Esophagus squamous epithelium (tissue), 5 donors: ENCODE measurements at places on chromosomes 7 and 10.

DNA sequence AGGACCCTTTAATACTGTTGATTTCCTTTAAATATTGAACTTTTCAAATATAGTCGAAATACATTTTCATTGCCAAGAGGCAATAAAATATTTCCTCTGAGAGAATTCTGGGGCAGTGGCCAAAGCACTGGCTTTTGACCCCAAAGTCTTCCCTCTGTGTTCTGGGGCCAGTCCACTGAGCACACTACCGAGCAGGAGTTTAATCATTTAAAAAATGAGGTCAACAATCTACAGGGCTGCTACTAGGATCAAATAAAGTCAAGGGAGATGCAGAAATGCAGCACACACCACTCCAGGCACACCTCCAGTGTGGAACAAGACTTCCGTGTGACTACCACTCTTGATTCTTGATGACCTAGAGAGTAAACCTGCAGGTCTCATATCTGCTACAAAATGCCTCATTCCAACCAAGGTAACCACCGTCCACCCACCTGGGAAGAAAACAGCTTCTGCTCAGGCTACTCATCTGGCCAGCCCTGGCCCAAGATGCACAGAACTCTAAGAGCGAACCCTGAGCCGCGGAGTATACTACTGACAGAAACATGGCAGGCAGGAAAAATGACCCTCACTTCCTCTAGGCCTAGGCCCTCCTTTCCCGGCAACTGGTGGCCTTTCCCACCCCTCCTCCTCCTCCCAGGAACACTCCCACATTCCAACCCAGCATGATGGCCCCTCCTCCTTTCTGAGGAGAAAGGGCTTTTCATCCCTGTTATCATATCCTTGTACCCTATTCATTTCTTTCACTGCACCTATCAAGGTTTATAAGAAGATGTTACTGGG, 97.7 kb downstream of the ALOX5 start:
- no peak for DNase-seq
- H3K27ac ChIP-seq = no peak overlapping the region
- no peaks in the 10 kb centered on the region for H3K36me3 ChIP-seq
- H3K4me1 ChIP-seq = peaks cover 38% of the 10 kb centered on the region
- H3K4me3 ChIP-seq = no peak overlapping the region
- no peaks in the 10 kb centered on the region for H3K27me3 ChIP-seq

- no peaks in the 10 kb centered on the region for H3K36me3 ChIP-seq
- H3K4me1 ChIP-seq = no peaks in the 10 kb centered on the region
- H3K27me3 ChIP-seq = no peaks in the 10 kb centered on the region
- no peak for DNase-seq
These were observed 41.1 kb upstream of the IL15RA start for GRCh38 chr10:6018422-6018821.

DNA sequence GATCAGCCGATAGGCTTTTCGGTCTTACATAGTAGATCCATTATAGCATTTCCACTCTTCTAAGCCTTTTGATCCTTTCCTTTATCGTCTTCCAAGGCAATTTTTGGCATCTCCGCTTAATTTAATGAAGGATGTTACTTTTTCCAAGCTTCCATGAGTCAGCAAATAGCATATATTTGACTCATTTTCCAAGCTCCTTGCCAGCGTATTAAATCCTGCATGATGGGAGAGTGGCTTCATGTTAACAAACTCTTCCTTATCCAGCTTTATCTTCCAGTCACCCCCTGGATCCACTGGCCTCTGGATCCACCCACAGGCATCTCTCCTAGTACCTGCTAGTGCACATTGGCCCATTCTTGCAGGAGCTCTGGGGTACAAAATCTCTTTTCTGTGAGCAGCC, 13.0 kb downstream of the OR9A2 start:
- H3K4me3 ChIP-seq = no peak overlapping the region
- H3K27ac ChIP-seq = no peak overlapping the region
- DNase-seq = no peak
- peaks cover 3% of the 10 kb centered on the region for H3K4me1 ChIP-seq
- H3K36me3 ChIP-seq = no peaks in the 10 kb centered on the region

DNA sequence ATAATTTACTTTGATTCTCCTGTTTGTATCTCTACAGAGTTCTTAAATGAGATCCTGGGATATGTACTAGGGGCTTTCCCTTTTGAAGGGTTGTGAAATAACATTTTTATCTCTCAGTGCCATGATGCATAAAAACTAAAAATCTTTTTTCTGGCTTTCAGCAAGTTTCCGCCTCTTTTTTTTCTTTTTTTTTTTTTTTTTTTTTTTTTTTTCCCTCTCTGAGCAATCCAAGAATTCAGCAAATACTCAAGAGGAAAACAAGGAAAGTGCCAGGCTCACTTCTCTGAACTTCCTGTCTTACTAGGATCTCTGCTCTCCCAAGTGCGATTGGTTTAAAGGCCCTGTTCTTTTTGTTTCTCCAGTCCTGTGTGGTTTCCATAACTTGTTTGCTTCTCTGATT, 79.9 kb downstream of the HYCC1 start:
- H3K4me3 ChIP-seq = no peak overlapping the region
- no peak overlapping the region for H3K27ac ChIP-seq
- H3K4me1 ChIP-seq = peaks cover 5% of the 10 kb centered on the region
- no peak for DNase-seq

GRCh38 chr10:13791483-13791882, 204.7 kb downstream of the PRPF18 start:
- H3K4me1 ChIP-seq = peaks cover 22% of the 10 kb centered on the region
- H3K27me3 ChIP-seq = no peaks in the 10 kb centered on the region
- no peak overlapping the region for H3K4me3 ChIP-seq

GRCh38 chr10:5418584-5418983, 6.2 kb downstream of the NET1 start:
- no peaks in the 10 kb centered on the region for H3K36me3 ChIP-seq
- DNase-seq = no peak
- no peaks in the 10 kb centered on the region for H3K27me3 ChIP-seq
- H3K4me1 ChIP-seq = peaks cover 4% of the 10 kb centered on the region
- no peak overlapping the region for H3K27ac ChIP-seq
- H3K4me3 ChIP-seq = no peak overlapping the region

DNA sequence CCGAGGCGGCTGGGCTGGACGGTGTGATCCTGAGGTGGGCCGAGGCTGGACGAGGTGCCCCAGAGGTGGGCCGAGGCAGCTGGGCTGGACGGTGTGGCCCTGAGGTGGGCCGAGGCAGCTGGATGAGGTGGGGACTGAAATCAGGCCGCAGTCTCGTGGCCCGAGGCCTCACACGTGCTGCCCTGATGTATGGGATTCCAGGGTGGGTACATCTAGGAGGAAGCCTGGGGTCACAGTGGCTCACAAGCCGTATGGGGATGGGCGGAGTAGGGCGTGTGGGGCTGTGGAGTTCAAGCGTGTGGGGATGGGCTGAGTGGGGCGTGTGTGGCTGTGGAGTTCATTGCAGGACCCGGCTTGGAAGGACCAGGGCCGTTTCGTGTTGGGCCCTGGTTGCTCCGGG, 12.5 kb upstream of the NKX6-2 start:
- H3K27ac ChIP-seq = no peak overlapping the region
- H3K4me1 ChIP-seq = no peaks in the 10 kb centered on the region
- no peak overlapping the region for H3K4me3 ChIP-seq
- no peaks in the 10 kb centered on the region for H3K27me3 ChIP-seq

- DNase-seq = no peak
- peaks cover 4% of the 10 kb centered on the region for H3K4me1 ChIP-seq
- no peaks in the 10 kb centered on the region for H3K36me3 ChIP-seq
- no peak overlapping the region for H3K27ac ChIP-seq
- peaks cover 81% of the 10 kb centered on the region for H3K27me3 ChIP-seq
These were observed 10.5 kb upstream of the GRID1 start for GRCh38 chr10:86376852-86377796.

DNA sequence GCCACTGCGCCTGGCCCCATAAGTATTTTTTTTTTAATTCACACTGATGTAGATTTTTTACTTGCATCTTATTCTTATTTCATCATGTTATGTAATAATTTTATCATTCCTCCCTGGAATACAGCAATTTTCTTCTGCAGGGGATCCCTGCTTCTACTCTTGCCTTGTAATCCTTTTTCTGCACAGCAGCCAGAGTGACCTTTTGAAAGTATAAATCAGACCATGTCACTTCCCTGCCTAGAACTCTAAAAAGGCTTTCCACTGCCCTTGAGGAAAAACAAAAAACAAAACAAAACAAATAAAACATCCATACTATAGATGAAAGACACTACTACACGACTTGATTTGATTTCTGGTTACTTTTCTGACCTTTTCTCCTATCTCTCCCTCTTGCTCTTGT, 1334.7 kb downstream of the REEP3 start:
- no peak overlapping the region for H3K27ac ChIP-seq
- H3K4me3 ChIP-seq = no peak overlapping the region
- H3K4me1 ChIP-seq = no peaks in the 10 kb centered on the region
- no peak for DNase-seq
- H3K27me3 ChIP-seq = no peaks in the 10 kb centered on the region

GRCh38 chr7:128112018-128112780, 81.0 kb upstream of the LRRC4 start:
- H3K36me3 ChIP-seq = no peaks in the 10 kb centered on the region
- DNase-seq = no peak
- H3K4me1 ChIP-seq = peaks cover 8% of the 10 kb centered on the region

DNA sequence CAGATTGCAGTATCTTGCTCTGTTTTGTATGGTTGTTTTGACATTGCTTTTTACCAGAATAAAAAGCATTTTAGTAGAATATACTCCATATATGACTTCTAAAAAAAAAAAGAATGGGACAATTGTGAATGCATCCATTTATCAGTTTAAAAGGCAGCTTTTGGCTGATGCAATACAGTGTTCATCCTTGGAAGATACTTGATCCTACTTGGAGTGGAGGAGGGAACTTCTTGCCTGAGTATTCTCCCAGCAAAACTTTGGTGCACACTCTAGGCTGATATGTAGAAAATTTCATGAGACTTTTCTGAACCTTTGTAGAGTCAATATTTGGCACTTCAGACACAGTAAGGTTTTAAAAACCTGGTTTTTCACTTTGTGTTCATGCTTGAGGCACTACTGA, 40.2 kb downstream of the WDR11 start:
- no peaks in the 10 kb centered on the region for H3K27me3 ChIP-seq
- H3K4me1 ChIP-seq = no peaks in the 10 kb centered on the region
- peaks cover 18% of the 10 kb centered on the region for H3K36me3 ChIP-seq
- no peak overlapping the region for H3K27ac ChIP-seq
- no peak for DNase-seq

DNA sequence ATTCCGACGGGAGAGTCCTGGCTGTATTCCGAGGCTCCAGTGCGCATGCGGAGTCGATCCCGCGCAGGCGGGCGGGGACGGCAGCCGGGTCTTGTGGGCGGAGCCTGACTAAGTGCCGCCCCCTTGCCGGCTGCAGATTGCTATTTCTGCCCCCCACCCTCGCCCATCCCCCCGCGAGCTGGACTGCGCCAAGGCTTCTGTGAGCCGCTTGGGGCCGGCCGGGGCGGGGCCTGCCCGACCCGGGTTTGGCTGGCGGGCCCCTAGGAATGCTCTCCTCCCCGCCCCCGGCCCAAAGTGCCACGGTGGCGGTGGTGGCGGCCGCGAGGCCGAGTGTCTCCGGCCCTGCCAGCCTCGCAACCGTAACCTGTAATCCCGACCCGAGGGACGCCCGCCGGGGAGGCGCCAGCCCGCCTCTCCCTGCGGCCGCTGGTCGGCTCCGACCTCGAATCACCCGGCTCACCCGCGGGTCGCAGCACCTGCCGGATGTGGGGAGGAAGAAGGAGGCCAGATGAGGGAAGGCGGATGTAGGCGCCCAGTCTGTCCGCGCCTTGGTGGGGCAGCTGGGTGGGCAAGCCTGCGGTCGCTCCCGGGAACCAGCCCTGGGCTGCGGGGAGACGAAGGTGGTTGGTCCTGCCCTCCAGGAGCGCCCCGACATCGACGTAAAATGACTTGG, 702 bp upstream of the KAZALD1 start:
- peak overlapping the region; percentile 83 for H3K4me3 ChIP-seq
- peak; percentile 73 for DNase-seq
- peaks cover 37% of the 10 kb centered on the region for H3K4me1 ChIP-seq
- H3K27ac ChIP-seq = peak overlapping the region; percentile 99

GRCh38 chr7:47710201-47710935, 128.5 kb upstream of the TNS3 start:
- no peak overlapping the region for H3K27ac ChIP-seq
- H3K4me1 ChIP-seq = no peaks in the 10 kb centered on the region
- DNase-seq = no peak
- H3K36me3 ChIP-seq = no peaks in the 10 kb centered on the region
- H3K4me3 ChIP-seq = no peak overlapping the region

GRCh38 chr7:75892634-75893272, 13.9 kb downstream of the RHBDD2 start:
- peaks cover 7% of the 10 kb centered on the region for H3K4me1 ChIP-seq
- H3K36me3 ChIP-seq = peaks cover 14% of the 10 kb centered on the region
- H3K4me3 ChIP-seq = no peak overlapping the region
- no peaks in the 10 kb centered on the region for H3K27me3 ChIP-seq
- H3K27ac ChIP-seq = peak overlapping the region; percentile 64

GRCh38 chr7:25906003-25906402, 246.0 kb upstream of the NFE2L3 start:
- H3K4me3 ChIP-seq = no peak overlapping the region
- H3K4me1 ChIP-seq = no peaks in the 10 kb centered on the region
- H3K27me3 ChIP-seq = no peaks in the 10 kb centered on the region
- no peak overlapping the region for H3K27ac ChIP-seq

GRCh38 chr7:83178066-83178465, 15.4 kb upstream of the PCLO start:
- DNase-seq = no peak
- H3K36me3 ChIP-seq = no peaks in the 10 kb centered on the region
- H3K4me3 ChIP-seq = no peak overlapping the region
- H3K4me1 ChIP-seq = no peaks in the 10 kb centered on the region

GRCh38 chr10:129049501-129049900, 417.5 kb upstream of the MGMT start:
- no peak for DNase-seq
- H3K4me1 ChIP-seq = no peaks in the 10 kb centered on the region
- H3K4me3 ChIP-seq = no peak overlapping the region
- no peak overlapping the region for H3K27ac ChIP-seq
- H3K27me3 ChIP-seq = no peaks in the 10 kb centered on the region

- H3K4me1 ChIP-seq = no peaks in the 10 kb centered on the region
- no peaks in the 10 kb centered on the region for H3K27me3 ChIP-seq
- H3K27ac ChIP-seq = no peak overlapping the region
- no peak overlapping the region for H3K4me3 ChIP-seq
These were observed 175.9 kb downstream of the ZMYND11 start for GRCh38 chr10:310976-311639.

GRCh38 chr10:119357412-119358151, 150.2 kb downstream of the GRK5 start:
- H3K27me3 ChIP-seq = no peaks in the 10 kb centered on the region
- H3K4me3 ChIP-seq = no peak overlapping the region
- H3K27ac ChIP-seq = no peak overlapping the region
- H3K4me1 ChIP-seq = peaks cover 26% of the 10 kb centered on the region

DNA sequence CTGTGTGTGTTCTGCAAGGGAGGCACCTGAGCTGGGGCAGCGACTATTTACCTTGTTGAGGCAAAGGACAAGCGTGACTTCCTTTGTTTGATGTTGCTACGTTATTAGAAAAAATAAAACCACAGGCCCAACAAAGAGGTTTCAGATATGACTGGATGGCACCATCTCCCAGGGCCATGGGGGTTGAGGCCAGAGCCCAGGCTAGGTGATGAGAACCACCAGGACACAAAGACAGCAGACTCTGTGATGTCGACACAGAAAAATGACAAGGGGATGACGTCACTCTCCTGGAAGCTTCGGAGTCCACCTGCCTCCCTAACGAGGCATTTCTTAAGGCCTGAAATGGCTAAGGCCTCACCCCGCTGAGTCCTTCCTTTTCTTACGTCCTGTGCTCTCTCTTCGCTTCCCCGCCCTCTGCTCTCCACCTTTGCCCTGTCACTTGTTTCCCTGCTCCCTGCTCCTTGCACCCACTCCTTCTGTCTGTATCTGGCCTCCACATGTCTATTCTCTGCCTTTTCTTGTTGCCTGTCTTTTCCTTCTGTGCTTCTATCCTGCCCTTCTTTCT, 83.0 kb upstream of the ADRB1 start:
- no peak for DNase-seq
- H3K27ac ChIP-seq = peak overlapping the region; percentile 18
- peaks cover 54% of the 10 kb centered on the region for H3K4me1 ChIP-seq
